ENCODE measurements at places on chromosomes 13 and 19.

- DNase-seq = no peak
Measured at GRCh38 chr13:20714563-20715329, 11.2 kb downstream of the IL17D start.

DNA sequence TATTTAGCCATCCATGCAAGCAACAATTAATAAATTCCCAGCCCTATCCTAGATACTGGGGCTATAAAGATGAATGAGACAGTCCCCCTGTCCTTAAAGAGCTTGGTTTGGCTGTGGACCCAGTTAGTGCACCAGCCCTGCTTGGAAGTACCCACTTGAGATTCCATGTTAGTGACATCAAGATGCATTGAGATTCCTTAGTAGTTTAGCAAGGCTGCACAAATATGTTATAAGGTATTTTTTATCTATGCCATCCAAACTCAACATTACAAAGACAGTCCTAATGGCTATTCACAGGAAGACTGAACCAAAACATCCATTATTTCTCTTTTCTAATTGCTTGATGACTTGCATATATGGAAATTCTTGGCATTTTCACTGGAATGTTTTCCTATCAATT, 48.8 kb upstream of the RAP2A start:
- no peak for DNase-seq

DNA sequence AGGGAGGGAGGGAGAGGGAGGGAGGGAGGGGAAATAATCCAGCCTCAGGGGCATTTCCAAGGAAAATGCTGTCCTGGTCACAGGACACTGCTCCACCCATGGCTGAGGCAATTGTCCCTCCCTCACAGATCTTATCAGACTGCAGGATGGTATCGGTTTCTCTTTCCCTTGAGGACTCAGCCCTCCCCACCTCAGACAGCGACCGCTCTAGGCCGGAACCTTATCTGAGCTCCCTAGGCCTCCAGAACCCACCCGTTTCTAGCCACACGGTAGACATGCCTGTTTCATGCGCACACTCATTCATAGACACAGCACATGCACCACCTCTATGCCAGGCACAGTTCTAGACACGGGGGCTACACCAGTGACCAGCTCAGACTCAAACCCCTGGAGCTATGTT, 10.0 kb upstream of the IZUMO2 start:
- DNase-seq = no peak

DNA sequence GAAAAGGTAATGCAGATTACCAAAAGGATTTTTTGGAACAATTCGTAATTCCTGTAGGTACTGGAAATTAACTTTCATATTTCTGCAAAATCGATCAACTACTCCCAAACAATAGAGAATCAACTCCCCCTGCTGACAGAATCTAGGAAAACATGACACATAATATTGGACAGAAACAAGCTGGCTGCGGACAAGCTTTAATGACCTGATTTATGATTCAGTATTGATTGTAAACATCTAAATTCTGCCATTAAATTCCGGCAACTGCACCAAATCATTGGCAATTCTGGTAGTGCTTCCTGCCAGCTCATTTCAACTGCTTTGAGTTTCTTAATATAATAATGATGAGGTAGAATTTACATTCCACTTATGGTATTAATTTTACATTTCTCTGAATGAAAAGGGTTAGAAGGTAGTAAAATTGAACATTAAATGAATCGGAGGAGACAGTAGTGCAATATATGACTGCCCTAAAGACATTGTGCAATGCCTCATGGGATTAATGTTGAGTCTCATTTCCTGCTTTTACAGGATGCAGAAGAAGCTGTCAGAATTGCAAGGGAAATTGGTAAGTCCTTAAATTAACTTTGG, 146.5 kb downstream of the PCCA start:
- peak; percentile 42 for DNase-seq

- no peak for DNase-seq
Measured at GRCh38 chr13:87128036-87128435, 543.1 kb upstream of the SLITRK5 start.

GRCh38 chr19:37988758-37989635, 82.0 kb downstream of the SIPA1L3 start:
- DNase-seq = no peak

- DNase-seq = peak; percentile 13
Measured at GRCh38 chr13:76799696-76800095, 86.5 kb downstream of the KCTD12 start.

- no peak for DNase-seq
Measured at GRCh38 chr19:47028195-47028601, 8.6 kb downstream of the NPAS1 start.

GRCh38 chr19:1567848-1568227, 287 bp downstream of the MEX3D start:
- no peak for DNase-seq

GRCh38 chr13:96003304-96003703, 49.9 kb downstream of the UGGT2 start:
- no peak for DNase-seq

DNA sequence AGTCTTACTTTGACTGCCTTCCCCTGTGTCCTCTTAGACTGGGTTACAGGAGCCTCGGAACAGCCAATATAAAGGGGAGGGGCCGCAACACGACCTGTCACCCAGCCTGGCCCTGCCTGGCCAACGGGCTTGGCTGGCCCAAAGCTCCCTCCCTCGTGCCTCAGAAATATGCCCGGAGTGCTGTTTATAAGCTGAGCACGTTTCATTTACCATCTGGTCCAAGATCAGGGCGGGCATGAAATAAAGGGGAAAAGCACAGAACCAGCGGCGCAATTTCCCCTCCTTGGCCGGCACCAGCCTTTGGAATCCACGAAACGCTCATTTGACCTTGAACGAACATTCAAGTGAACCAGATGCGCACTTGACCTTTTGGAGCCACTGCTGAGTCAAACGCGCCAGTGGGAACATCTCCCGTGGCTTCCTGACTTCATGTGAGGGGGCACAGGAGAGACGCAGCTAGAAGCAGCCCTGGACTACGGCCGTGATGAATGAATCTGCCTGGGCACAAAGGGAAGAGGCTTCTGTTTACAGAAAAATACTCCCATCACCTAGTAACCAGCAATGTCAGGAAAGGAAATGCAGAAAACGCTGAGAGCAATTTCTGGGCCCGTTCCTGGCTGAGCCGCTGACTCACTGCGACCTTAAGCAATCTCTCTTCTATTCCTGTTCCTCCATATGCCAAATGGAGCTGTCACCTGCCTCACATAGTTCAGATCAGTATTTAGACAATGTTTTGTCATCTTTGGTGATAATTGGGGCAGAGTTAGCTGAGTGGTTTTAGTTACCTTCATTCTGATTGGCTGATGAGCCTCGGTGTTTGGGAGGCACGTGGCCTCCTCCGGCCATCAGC, 53.3 kb downstream of the RFX2 start:
- no peak for DNase-seq

DNA sequence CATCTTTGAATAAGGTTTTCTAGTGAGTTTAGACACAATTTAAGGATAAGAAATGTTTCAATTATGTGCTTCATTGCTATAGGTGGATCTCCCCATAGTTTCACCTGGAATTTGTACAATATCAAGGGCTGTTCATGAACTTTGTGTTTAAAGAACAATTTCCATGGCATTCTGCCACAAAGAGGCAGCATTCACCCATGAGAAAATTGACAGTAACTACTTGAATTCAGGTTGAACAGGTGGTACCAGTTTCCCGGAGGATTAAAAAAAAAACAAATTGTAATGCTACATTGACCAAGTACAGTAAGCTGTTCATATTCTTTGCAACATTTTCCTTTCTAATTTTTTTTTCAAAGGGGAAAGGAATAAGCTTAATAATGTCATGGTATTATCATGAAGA, 9.1 kb downstream of the SLITRK5 start:
- no peak for DNase-seq

DNA sequence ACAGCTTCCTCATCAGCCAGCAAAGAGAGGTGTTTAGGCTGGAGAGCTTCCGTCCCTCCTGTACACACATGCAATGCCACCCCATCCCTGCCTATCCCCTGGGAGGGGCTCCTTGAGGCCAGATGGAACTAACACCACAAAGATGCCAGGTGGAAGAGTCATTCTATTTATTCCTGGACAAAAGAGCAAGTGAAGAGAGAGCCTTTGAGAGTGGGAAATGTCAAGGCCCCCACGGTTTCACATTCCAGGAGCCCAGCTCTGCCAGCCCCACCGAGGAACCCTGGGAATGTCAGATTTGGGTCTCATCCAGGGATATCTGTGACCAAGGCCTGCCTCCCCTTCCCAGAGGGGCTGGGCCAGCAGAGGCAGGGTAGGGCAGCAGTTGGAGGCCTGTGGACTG, 30.8 kb upstream of the IGFL1 start:
- DNase-seq = no peak

GRCh38 chr13:19670147-19670546, 36.7 kb downstream of the MPHOSPH8 start:
- DNase-seq = no peak

- no peak for DNase-seq
Measured at GRCh38 chr19:6453951-6454565, 5.5 kb downstream of the SLC25A23 start.

DNA sequence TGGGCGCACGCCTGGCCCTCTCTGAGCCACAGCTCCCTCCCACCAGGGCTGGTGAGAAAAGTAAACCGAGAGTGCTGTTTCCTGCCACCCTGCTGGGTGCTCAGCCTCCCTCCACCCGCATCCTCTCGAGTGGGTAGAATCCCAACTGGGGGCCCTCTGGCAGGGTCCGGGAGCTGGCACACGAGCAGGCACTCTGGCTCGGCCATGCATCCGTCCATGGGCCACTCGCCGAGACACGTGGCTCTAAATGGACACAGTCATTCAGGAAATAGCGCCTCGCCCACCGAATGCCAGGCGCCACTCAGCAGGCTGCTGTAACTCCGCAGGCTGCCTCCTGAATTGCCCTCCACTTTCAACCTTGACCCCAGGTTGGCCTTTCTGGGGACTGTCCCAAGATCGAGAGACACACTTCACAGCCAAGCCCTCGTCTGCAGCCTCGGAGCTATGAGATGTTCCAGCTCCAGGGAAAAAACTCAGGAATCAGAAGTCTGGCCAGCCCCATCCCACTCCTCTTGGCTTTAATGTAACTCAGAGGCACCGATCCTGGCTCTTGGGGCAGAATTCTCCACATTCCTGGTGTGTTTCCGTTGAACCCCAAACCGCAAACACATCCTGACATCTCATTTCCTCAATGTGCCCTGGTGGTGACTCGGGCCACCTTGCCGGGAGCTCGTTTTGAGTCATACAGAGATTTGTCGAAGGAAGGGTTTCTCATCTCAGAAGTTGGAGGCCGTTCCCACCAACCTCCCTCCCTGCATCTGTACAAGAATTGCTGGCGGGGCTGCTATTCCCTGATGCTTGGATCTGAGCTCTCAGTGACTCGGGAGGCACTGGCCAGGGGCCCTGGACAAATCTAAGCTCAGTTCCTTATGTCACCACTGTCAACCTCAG, 14.1 kb downstream of the KLF2 start:
- DNase-seq = peak; percentile 72

DNA sequence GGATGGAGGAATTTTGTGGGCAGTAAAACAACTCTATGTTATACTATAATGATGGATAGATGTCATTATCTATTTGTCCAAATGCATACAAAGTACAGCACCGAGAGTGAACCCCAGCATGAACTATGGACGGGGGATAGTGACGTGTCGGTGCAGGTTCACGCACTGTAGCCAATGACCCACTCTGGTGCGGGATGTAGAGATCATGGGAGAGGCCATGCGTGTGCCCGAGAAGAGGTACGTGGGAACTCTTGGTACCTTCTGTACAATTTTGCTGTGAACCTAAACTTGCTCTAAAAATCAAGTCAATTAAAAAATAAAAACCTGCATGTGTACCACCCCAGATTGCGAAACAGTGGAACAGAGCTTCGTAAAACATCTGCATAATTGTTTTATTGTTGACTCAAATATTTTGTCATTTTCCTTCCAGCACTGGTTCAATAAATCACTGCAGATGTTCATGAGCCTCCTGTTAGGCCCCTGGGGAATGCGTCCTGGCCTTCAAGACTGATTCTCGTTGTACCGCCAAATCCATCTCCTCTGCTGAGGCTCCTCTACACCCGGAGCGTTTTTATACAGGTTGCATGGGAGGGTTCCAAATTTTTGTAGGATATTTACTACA, 30.9 kb downstream of the COL4A1 start:
- DNase-seq = no peak

DNA sequence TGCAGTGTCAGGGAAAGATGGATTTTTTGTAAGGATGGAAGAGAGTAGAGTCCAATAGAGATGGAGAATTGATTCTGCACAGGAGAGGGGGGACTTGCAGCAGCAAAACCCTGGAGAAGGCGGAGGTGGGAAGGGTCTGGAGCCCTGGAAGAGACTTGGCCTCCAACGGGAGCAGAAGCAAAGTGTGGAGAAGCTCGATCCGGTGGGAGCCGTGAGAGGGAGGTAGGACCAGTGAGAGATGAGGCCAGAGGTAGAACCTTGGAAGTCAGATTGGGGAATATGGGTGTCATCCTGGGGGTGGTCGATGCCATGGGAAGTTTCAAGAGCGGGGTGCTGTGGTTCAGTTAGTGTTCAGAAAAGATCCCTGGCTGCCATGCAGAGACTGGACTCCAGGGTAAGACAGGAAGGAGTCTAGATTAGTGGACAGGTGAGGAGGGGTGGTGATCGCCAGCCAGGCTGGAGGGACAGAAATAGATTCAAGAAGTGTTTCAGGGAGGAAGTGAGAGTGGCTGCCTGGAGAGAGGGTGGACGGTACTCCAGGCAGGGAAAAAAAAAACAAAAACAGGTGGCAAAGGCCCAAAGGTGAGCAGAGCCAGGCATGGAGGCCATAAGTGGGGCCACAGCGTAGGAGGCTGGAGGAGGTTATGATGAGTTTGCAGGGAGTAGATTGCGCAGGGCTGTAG, 2.6 kb downstream of the PPP5C start:
- DNase-seq = no peak

- no peak for DNase-seq
Measured at GRCh38 chr13:64057372-64058020, 2641.8 kb upstream of the PCDH20 start.

- no peak for DNase-seq
Measured at GRCh38 chr19:51179256-51179655, 37.2 kb downstream of the SIGLEC7 start.

DNA sequence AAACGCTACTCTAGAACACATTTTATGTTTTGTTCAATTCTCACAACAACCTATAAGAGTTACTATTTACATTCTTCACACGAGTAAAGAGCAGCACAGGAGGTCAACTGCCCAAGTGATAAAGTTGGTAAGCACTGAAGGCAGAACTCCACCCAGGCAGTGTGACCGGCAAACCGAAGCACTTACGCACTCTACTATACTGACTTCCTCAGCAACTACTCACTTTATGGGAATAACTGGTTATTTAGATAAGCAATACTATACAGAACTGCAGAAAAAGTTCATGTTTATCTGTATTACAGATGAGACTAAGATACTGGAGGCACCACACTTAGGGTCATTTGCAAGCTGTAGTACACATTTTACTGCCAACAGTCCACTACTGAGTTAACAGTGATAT, 28.8 kb downstream of the FOXO1 start:
- DNase-seq = no peak

GRCh38 chr13:108272333-108272732, 2.8 kb downstream of the TNFSF13B start:
- no peak for DNase-seq

Measured in GM13976 (cell line).